ENCODE measurements at places on chromosomes 4 and X.

GRCh38 chr4:33316033-33316432 is 2595.9 kb downstream of the PCDH7 start:
- DNase-seq: no peak

DNA sequence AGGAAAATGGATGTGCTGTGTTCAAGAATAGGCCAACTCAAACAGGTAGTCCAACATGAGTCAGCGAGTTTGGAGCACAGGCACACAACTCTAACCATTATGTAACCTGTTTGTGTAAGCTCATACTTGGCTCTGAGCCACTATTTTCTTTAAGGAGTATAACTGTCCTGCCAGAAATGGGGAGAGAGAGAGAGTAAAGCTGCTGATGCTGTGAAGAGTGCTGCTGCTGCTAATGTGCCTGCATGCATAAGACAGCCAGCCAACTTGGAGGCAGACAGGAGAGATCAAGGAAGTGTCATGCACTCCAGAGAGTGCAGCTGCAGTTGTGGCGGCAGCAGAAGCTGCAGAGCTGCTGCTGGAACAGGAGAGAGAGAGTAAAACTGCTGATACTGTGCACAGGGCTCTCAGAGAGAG is 11.7 kb upstream of the STATH start:
- DNase-seq: no peak

DNA sequence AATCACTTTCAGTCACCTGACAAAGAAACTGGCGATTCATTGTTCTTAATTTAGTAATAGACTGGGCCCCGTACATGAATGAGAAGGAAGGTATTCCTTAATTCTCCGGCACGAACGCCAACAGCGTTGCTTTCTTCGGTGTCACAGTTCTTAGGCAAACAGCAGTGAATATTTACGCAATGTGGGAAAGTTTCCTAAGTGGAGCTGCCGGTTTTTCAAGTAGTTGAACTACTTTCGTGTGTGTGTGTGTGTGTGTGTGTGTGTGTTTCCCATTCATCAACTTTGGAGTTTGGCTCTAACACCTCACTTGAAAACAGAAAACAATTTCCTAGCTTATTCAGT is 651 bp downstream of the NXT2 start:
- no peak for DNase-seq

DNA sequence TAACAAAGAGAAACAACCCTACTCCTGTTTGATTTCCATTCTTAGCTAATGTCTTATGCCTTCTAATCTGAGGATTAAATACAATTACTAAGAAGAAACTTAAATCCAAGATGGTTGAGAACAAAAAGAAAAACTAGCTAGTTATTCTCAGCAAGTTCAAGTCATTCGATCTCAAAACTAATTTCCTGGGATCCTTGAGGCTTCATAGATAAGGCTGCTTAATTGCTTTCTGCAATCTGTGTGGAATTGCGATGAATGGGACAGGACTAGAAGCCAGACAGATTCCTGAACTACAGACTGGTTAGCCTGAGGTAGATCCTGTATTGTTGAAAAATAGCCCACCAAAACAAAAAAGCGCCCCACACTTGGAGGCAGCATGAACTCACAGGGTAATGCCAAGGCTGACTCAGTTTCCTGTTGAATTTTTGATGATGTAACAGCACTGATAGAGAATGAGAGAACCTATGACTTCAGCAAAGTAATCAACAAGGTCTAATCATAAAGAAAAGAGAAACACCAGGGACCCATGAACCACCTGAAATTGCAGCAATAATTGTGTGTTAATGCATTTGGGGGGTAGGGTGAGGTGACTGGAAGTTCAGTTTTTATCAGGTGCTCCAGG is 33.9 kb downstream of the KLHL15 start:
- DNase-seq: no peak

DNA sequence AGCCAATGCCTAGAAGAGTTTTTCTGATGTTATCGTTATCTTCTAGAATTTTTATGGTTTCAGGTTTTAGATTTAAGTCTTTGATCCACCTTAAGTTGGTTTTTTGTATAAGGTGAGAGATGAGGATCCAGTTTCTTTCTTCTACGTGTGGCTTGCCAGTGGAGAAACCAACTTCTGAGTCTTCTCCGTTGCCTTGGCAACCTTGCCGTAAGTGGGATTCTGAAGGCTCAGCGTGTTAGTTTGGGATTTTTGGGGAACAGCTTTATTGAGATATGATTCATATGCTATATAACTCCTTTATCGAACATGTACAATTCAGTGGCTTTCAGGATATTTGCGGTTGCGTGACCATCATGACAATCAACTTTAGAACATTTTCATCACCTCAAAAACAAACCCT is 17.7 kb downstream of the SMS start:
- no peak for DNase-seq

DNA sequence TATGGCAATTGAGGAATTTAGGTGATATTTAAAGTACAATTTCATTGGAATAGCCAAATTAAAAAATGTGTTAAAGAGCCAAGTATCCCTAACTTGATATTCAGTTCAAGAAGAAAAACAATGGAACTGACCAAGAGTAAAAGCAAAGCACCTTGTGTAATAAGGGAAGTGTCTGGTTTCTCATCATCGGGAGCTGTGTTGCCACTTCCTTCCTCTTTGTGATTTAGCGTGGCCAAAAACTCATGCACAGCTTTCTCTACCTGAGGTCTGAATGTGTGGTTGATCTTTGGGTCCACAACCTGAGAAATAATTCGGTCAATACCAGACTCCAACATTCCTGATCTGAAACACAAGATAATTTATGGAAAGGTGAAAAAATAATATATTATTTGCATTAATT is 12.4 kb downstream of the BOD1L1 start:
- DNase-seq: no peak

- no peak for DNase-seq
Measured at GRCh38 chrX:12741416-12741815, 49.8 kb upstream of the PRPS2 start.

- DNase-seq: no peak
Measured at GRCh38 chr4:55868581-55869090, 15.2 kb downstream of the EXOC1 start.

GRCh38 chrX:113793563-113793962 is 790.3 kb upstream of the HTR2C start:
- DNase-seq: no peak

DNA sequence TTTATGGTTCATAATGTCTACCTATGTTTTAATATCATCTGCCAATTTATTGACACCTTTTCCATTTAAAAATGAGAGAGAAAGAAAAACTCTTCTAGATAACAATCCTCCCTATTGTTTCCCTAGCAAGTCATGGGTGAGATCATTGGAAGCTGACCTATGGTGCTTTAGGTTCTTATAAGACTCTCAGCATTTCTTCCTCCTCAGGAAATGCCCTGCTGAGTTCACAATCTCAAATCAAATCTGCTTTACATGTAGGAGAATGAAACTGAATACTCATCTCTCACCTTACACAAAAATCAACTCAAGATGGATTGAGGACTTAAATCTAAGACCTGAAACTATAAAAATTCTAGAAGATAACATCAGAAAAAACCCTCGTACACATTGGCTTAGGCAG is 267.4 kb downstream of the RAPGEF2 start:
- DNase-seq: no peak

DNA sequence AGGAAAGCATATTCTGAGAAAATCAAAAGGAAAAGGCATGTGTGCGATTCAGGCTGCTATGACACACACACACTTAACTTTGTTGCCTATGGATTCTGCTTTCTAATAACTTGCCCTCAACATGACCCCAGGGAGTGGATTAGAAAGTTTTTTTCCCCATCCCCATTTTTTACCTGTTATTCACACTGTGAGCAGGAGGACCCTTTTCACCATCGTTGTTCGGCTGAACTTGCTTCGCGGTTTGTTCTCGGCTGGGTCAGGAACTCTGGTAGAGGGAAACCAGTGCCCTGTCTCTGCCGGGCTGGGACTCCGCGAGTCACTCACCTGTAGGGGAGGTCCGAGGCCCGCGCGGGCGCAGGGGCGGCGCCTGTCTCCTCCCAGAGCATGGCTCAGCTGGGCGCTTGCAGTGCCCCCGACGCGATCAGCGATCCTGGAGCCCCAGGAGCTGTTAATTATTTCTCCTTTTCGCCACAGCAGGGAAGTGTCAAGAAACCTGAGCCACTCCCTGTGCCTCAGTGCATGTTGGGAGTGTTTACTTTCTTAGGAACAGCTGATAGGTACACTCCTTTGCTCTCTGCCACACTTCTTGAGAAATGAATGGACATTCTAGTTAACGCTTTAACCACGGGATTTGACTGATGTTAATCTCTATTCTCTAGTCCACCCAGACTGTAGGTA is at the start of gene RASSF6:
RASSF6 (minus strand) TSS at position 322 of the 678 bp plus-strand sequence. CDS start 8,641 bp downstream, outside the sequence.
- no peak for DNase-seq

DNA sequence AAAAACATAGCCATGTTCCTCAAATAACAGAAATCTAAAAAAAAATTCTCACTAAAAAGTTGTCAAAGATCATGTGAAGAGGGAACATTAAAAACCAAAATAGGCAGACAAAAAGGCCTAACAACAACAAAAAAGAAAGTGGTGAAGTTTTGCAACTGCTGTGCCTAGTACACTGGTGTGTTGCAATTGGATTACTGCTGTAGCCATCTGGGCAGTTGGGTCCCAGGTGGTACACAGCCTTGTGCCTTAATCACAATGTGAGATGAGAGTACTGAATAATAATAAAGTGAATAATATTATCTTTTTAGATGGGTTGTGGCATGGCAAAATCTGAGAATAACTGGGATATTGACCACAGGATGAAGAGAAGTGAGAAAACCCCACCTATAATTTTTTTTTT is 12.0 kb downstream of the C4orf54 start:
- no peak for DNase-seq

DNA sequence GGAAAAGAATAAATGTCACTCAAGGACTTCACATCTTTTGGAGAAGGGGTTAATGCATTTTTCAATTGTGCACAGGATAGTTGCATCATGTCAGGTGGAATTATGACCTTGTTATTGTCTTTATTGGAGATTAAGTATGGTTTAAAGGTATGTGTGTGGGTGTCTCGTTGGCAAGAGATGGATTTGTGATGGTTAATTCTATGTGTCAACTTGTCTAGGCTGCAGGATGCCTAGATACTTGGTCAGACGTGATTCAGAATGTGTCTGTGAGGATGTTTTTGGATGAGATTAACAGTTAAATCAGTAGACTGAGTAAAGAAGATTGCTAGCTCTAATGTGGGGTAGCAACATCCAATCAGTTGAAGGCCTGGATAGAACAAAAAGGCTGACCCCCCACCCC is 42.2 kb upstream of the HSD17B10 start:
- DNase-seq: no peak

- DNase-seq: no peak
Measured at GRCh38 chrX:108177351-108178142, 86.0 kb downstream of the ATG4A start.

- DNase-seq: no peak
Measured at GRCh38 chrX:20265726-20266681, 705 bp downstream of the RPS6KA3 start.

DNA sequence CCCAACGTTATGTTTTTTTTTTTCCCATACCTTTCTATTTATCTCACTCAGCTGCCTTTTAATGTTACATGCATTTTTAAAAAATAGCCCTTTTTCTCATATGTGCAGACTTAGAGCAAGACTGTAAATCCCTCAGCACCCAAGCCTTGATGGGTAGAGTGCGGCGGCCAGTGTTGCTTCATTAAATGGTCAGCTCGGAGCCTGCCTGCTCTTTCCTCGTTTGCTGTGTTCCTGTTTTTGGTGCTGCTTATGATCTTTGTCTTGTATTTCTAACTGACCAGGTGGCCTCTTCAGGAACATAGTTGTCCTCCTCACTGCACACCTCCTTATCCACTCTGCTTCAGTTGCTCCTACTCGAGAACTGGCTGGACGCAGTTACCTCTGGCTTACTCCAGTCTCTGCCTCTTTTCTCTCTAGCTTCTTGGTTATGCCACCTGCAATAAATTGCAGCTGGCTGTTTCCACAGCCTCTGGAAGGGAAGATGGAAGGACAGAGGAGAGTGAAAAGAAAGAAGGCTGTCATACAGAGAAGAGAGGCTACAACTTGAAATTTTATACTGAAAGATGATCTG is 10.7 kb downstream of the RBPJ start:
- DNase-seq: no peak

- no peak for DNase-seq
Measured at GRCh38 chrX:137031517-137032340, 2.1 kb downstream of the GPR101 start.

- no peak for DNase-seq
Measured at GRCh38 chrX:110046971-110047370, 44.1 kb downstream of the TMEM164 start.

DNA sequence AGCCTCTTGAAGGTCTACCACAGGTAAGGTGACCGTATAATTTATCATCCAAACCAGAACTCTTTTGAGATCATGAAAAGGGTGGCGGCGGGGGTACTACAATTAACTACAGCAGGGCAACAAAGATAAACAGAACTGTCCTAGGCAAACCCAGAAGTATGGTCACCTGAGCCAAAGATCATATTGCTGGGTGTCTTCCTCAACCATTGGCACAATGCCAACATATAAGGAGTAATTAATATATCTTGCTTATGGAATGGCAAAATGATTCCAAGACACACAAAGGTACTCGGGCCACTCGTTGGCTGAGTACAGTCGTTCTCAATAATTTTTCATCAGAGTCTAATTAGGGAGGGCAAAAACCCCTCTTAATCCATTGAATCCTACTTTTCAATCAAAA is 273.3 kb downstream of the QDPR start:
- DNase-seq: no peak

- no peak for DNase-seq
Measured at GRCh38 chrX:123155327-123155726, 28.8 kb upstream of the GRIA3 start.

- DNase-seq: no peak
Measured at GRCh38 chr4:7745301-7745885, 194.3 kb downstream of the AFAP1 start.

DNA sequence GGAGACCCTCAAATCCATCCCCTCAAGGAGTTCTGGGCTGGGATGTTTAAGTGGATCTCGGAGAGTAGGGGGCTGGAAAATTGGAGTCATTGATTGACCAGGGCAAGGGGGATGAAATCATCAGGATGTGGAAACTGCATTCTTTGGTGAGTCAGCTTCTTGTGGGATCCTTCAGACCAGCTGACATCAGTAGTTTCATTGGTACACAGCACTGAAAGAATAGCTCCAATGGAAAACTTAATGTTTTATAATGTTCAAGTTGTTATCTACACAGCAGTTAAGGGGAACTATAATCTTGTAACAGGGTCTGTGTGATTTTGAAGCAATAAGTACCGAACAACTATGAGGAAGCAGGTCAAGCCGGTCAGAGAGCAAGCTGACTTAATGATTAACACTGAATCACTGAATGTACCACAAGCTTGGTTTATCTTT is 506.1 kb downstream of the RPA4 start:
- DNase-seq: no peak
